NT2/D1 (cell line): ENCODE measurements at places on chromosomes 13 and 19.
A peak's percentile ranks its signal among the peaks of the same experiment; 100 is the strongest.

DNA sequence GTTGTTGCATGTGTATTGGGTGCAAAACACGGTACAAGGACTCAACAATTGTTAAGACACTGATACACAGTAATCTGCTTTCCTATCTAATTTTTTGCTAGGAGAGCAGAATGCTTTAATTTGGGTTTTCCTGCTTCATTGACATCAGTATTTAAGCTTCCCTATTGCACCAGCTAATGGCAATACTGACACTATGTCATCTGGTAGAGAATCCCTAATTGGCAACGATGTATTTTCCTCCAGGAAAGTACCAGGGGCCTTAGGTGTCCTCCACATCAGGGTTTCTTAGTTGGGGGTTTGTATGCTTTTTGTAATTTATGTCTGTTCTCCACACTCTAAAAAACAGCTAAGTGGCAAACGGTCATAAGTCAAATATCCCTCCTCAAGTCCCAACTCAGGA is 76.5 kb upstream of the FRY start:
- no peak for DNase-seq

DNA sequence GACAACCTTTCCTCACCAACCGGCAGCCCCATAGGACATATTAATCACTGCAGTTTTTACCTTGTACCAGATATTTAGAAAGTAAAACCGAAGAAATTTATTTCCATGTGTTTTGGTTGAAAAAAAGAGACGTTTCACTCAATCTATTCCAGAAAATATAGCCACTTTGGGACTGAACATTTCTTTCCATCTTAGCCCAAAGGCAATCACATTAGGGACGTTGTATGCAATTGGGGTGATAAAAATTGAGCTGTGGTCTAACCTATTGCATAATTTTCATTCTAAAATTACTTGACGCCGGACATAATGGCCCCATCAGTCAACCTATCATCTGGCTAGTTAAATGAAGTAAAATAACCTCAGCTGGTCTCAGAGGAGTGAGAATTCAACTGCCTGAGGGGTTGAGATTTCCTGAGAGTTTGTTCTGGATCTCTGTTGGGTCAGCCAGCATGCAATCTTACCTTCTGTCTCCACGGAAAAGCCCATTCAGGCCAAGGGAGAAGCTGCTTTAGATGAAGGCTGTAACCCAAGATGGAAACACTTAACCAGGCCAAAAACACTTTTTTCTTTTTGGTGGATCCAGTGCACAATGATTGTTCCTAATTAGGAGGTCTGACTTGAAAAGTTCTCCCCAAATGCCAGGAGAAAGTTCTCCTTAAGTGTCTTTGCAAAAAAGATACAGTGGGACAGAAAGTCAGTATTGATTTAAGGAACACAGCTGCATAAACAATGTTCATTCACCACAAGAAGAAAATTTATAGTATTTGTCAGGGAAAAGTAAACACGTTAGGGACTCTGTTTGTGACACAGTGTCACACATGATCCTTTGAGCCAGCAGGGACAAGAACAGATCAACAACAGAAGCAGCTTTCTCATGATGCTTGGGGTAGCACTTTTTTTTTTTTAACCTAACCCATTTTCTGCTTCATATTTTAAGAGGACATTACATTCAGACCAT is 34.1 kb downstream of the DLEU7 start:
- DNase-seq: no peak

GRCh38 chr13:112096959-112097358 is 30.0 kb downstream of the SOX1 start:
- no peak for DNase-seq

GRCh38 chr19:49173198-49173597 is 15.6 kb downstream of the TRPM4 start:
- no peak for DNase-seq

DNA sequence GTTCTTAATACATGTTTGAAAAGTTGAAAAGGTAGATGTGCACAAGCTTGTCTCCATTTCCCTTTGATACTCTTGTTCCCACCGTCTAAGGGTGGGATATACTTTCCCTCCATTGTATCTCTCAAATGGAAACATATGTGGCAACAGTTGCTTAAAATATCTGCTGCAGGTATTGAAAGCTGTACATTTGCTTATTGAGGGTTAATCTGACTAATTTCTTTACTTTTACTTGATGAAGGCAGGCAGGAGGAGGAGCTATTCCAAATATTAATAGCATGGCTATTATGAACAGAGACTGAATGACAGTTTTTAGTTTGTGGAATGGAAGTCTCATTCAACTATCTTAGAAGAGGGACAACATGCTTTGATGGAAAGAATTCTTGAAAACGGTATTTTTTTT is 103.8 kb downstream of the SLC10A2 start:
- no peak for DNase-seq

DNA sequence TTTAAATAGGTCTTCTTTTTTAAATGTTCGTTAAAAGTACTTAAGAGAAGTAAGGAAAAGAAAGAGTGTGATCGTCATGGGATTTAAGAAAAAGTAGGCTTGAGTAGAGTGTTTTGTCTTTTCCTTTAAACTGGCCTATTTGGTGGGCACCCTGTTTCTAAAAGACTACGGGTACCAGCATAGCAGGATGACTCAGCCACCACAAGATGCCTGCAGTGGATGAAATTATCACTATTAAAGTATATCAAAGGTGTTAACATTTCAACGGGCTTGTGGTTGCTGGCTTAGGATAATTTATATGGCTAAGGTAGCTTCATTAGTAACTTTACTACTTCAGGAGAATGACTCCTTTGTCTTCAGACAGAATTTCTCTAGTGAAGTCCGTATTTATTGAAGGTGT is 112.6 kb downstream of the STARD13 start:
- DNase-seq: no peak

- no peak for DNase-seq
Observed at GRCh38 chr19:18637673-18638630, 1.1 kb downstream of the KLHL26 start.

GRCh38 chr19:8259922-8260247 is 48.3 kb downstream of the CD320 start:
- no peak for DNase-seq

- DNase-seq: peak; percentile 48
Observed at GRCh38 chr19:9205501-9206113, 13.8 kb downstream of the OR7D4 start.

- DNase-seq: no peak
Observed at GRCh38 chr13:93446238-93446637, 219.6 kb downstream of the GPC6 start.

DNA sequence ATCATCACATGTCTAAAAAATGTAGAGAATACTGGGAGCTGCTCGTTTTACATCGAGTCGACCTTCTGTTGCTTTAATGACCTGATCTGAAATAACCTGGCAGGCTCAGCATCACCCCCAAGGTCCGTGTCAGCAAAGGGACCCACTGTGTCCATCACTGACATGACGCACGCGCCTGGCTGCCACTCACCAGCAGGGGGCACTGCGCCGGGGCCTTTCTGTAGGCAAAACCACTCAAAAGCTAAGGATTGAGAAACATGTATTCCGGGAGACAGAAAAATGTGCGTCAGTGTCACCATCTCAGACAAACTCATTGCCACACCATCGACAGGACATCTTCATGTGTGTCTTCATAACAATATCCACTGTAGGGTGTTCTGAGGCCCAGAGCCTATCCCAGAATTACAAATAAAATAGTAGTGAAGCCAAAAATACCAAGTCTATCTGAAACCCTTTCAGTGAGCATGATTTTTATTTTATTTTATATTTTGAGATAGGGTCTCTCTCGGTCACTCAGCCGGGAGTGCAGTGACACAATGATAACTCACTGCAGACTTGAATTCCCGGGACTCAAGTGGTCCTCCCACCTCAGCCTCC is 130.3 kb upstream of the LSM14A start:
- DNase-seq: peak; percentile 36

DNA sequence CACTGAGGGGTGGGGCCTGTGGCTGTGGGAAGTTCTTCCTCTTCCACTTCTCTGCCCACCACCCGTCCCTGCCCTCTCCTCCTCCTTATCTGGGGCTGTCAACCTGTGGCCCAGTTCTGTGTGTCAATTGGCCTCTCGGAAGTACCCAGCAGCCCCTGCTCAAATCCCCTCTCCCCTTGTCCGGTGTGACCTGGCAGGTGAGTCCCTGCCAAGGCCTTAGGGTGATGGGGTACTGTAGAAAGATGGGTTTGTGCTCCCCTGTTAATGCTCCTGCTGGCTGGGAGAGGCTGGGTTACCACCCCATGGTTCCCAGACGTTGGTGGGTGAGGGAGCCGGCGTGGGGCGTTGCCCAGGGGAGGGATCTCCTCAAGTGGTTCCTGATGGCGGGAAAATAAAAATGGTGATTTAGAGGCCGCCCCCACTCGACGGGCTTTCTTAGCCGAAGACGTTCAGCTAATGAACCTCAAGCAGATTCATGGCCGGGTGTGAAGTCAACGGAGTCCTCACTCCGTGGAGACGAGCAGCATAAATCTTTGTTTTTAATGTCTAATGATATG is 141.2 kb downstream of the URI1 start:
- no peak for DNase-seq

DNA sequence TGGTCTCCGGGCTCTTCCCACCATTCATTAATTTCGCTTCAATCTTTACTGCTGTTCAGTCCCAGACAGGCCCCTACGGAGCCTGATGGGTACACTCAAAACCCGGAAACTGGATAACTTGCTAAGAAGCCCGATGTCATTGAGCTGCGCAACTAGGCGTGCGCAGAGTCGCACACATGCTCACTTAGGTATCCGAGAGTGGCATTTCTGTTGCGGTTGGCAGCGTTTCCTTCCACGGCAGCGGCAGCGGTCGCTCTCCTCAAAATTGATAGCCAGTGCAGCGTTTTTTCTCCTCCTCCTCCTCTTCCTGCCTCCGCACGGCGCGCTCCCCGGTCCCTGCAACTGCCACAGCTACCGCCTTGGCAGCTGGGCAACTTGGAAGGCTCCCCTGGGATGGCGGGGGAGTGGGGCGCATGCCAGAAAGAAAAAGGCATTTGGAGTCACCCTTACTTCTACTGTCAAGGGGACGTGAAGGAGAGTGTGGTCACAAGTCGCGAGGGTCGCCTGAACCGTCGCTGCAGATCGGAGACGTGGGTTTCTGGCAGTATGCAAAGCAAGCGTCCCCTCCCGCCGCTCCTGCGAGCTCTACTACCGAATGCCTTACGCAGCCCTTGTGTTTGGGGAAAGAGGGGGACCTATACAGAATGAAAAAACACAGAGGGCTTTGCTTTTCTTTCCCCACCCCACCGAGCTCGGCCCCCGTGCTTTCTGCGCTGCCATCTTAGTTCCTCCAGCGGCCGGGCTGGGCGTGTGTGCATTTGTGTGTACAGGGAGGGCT is 2.4 kb upstream of the MYCBP2 start:
- DNase-seq: peak; percentile 79

DNA sequence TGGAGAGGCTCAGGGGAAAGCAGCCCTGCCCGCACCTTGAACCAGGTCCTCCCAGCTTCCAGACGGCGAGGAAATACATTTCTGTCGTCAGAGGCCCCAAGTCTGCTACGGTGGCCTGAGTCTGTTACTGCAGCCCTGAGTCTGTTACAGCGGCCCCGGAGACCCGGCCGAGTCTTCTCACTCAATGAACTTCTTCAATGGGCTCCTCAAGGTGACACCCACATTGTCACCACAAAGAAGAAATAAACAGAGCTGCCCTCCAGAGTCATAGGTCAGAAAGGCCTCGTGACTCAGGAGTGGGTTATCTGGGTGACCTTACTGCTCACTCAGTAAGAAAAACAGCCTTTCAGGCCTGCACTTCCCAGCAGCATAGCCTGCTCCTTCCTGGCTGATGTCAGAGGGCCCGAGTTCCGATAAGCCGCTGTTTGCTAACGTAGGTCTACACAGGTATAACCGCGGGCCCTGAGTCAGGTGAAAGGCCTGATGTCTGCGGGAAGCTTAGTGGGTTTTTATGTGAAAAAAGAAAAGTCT is 66.9 kb upstream of the TM9SF2 start:
- no peak for DNase-seq

DNA sequence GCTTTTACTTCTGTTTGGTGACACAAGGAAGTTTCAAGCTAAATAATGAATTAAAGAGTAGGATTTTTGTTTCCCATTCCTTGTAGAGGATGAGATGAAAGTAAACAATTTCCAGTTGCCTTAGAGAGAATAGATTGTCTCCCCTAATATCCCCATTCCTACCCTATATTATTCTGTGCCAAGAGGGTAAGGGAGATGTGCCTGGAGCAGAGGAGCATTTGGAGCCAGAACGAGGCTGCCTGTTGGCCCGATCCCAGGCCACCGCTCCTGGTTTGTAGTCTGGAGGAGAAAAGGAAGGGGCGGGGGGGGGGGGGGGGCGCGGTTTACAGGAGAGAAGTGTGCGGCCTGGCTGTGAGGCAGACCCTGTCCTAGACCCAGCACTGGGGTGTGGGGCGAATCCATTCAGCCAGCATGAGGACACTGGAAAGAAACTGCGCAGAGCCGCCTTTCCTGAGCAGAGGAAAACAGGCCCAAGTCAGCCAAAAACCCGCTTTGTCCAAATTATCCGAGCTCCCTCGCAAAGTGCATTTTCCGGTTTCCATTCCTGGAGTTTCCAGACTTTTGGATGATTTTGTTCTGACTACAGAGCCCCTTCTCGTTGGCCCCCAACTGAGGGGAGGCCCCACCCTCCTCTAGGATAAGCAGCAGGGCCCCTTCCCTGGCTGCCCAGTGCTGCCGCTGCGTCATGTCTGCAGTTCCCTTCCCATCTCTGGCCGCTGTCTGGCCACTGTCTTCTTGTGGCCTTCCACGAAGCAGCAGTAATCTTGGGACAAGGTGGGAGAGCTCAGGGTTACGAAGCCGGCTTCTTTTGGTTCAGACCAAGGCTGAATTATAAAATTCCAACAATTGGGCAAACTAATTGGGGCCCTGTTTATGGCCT is 23.0 kb downstream of the NFIX start:
- DNase-seq: no peak

GRCh38 chr19:7869453-7869909 is 4.7 kb downstream of the PRR36 start:
- DNase-seq: peak; percentile 51

DNA sequence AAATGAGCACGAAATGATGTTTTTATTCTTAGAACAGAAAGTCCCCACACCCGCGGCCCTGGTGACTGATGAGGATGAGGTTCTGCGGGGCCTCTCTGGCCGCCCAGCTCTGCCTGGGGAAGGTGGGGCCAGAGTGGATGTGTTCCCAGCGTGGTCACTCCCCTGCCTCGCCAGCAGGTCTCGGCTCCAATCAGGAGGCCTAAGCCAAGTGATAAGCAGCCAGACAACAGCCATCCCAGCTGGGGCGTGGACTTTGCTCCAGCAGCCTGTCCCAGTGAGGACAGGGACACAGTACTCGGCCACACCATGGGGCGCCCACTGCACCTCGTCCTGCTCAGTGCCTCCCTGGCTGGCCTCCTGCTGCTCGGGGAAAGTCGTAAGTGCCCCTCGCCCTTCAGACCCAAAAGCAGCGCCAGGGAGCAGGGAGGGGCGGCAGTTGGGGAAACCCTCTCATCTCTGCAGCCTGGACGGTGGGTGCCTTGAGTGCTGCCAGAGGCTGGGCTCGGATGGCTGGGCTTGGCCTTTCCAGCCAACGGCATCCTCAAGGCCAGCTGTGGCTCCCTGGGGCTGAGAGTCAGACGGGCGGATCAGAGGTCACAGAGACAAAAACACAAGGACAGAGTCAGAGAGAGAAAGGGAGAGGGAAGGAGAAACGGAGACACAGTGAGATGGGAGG is at the start of gene F10:
F10 (plus strand) TSS at position 250 of the 676 bp plus-strand sequence; CDS start at position 307, 57 bp downstream.
- no peak for DNase-seq
